ENCODE measurements at places on chromosomes 4 and X. TPM values are rescaled to one million over a fixed set of nuclear protein-coding genes. Genes with fewer than 3 reads are reported as not detected.

- DNase-seq, result no peak
Measured at GRCh38 chrX:120549483-120550452, 11.0 kb downstream of the CUL4B start.

DNA sequence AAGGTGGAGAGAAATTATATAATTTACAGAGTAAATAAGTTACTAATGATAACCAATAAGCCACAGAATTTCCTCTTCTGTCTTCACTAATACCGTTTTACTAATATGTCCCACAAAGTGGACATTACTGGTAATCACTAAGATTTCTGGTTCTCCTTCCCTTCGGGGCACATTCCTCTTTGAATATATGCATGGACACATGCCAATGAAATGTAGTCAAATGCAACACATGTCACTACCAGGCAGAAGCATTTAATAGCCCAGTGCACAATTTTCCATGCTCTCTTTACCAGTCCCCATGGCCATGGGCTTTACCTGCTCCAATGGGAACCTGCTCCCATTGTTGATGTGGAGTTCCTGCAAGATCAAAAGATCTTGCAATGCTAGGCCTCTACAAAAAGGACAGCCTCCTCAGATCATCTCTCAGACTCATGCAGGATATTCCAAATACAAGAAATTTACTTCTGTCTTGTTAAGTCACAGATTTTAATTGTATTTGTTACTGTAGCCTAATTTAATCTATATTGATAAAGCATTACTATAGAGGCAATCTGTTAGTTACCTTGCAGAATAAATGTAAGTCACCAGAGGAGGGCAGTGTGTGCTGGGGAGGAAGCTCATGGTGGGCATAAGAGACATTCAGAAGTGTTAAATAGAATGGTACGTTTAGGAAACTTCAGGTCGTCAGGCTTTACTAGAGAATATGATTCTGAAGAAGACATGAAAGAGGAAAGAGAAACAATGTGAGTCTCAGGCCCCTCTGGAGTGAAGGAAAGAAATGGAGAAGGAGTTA is 37.1 kb upstream of the INPP4B start:
- no peak for DNase-seq

Gene RADX
- total RNA-seq, result 9.8 TPM

Gene PABPC1L2A
- not detected for total RNA-seq

Gene NPY5R
- total RNA-seq, result not detected

Measured in activated naive CD8-positive, alpha-beta T cell treated with anti-CD3 and anti-CD28 coated beads, Interleukin-2, amount 10 ng/mL, durations not matched to agents 7 days and 5 days (primary cell).